ENCODE measurements at places on chromosomes 4 and X. TPM values are rescaled to one million over a fixed set of nuclear protein-coding genes. Genes with fewer than 3 reads are reported as not detected.

The TIMM17B gene
- polyA plus RNA-seq: 53.8 TPM

GRCh38 chr4:53935780-53936179 lies 128.6 kb downstream of the CHIC2 start:
- no peak for DNase-seq

The ADGRL3 gene
- 76.2 TPM for polyA plus RNA-seq

DNA sequence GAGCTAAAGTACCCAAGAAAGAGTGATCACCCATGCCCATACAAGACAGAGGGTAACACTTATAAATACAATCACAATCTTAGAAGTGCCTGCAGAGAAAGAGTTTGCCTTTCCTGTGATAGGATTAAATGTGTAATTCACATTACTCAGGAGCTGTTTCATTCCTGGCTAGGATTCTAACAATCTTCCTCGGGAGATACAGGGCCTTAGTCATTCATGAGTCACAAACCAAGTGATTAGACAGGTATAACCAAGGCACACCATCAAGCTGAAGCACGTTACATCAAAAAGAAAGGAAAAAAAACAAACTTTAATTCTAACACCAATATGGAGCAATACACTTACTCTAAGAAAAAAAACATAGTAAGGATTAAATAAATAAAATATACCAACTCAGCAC lies 14.9 kb downstream of the ABCG2 start:
- no peak for DNase-seq

DNA sequence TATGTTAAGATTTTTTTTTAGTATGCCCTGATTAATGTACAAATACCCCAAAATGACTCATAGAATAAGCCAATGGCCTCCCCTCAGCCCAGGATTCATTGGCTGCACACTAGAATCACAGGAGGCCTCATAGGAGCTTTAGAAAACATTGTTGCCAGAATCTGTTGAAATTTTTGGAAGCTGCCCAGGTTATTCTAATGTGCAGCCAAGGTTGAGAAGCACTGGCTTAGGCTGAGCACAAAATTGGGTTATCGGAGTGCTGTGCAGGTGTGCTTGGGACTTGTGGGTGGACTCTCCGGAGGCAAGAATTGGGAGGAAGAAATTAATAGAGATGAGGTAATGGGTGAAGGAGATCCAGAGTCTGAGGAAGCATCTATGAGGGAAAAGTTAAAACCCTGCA lies 41.3 kb upstream of the VCX start:
- no peak for DNase-seq

DNA sequence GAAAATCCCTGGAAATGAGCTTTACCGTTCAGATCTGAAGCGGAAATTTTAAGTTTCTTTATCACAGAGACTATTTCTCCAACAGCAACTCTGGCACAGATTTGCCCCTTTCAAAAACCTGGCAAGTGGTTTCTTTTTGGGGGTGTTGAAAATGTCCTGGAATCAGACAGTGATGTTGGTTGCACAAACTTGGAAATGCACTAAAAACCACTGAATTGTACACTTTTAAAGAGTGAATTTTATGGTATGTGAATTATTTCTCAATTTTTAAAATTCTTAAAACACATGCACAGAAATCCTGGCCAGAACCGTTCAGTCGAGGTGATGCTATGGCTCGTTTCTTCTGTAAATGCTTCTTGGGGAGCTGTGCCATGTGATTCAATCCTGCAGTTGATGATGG lies 121.2 kb upstream of the RBPJ start:
- no peak for DNase-seq

GRCh38 chrX:959595-959994 lies 252.9 kb downstream of the CRLF2 start:
- DNase-seq: no peak

DNA sequence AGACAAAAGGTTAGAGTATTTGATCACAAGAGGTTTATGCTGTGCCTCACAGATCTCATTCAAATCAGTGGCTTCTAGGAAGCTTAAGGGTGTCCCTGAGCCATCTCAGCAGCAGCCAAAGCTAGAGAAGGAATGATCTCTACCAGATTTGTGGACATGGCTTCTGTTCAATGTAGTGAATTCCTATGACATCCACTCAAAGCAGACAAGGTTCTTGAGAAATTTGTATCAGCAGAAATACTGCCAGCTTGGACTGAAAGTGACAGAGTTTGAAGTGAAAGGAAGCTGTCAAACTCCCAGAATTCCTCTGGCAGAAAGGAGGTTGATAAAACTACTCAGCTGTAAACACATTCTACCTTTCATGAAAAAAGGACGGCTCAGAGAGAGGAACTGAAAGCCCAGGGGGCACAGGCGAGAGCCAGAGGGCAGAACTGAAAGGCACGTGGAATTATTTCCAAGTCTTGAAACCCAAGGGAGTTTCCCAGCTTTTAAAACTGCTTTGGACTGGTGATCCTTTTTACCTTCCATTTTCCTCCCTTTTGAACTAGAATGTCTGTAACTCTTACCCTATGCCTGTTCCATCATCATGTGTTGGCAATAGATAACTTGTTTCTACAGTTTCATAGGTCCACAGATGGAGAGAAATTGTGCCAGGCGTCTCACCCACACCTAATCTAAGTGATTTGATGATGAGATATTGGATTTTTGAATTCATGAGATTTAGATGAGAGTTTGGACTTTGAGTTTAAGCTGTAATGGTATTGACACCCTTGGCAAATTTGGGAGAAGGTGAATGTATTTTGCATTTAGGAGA lies 14.5 kb upstream of the MED14 start:
- DNase-seq: no peak

DNA sequence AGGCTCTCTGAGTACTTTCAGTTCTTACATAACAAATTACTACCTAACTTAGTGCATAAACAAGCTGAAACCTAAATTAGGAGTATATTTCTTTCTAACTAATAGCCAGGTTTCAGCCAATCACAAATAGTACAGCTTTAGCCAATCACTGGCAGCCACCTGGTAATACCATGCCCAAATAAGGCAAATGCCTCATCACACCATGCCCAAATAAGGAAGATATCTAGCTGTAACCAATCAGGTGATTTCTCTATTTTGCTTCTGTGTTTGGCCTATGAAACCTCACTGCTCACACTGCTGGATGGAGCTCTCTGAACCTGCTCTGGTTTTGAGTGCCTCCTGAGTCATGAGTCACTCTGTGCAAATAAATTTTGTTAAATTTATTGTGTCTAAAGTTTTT lies 113.5 kb downstream of the DDIT4L start:
- DNase-seq: no peak

DNA sequence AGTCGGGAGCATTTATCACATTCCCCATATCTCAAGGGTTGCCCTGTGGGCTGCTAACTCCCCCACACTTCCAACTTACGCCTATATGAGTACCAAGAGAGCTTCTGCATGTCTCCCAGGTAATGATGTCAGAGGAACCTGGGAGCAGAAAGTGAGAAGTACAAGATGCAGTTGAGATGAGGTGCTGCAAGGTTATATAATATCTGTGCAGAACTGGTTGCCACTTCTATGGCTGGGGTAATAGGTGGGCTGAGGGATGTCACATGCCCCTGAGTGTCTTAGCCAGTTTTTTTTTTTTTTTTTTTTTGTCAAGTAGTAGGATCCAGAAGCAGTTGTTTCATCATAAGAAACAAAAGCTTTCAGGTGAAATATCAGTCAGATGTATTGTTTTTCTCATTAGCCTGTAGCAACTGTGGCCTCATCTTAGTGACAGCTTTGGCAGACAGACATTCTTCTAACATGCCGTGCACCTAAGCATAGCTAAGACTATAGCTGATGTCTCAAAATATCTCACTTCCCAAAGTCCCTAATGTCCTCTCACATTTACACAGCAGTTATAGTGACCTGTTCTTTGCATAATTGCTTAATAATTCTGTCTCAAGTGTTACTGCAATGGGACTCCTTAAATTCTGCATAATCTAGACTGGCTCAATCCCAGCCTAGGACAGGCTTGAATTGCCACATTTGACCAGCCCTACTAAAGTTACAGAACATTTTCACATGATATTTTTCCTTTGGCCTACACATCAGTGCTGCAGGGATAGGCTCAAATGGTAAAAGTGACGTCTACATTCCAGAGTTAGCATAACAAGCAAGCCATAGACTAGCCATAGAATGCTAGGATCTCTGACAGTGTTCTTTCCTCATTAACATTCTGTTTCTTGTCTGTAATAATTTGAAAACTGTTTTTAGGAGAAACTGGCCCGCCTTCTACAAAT lies 17.9 kb upstream of the MAOB start:
- no peak for DNase-seq

The MFAP3L gene
- 19.9 TPM for polyA plus RNA-seq

DNA sequence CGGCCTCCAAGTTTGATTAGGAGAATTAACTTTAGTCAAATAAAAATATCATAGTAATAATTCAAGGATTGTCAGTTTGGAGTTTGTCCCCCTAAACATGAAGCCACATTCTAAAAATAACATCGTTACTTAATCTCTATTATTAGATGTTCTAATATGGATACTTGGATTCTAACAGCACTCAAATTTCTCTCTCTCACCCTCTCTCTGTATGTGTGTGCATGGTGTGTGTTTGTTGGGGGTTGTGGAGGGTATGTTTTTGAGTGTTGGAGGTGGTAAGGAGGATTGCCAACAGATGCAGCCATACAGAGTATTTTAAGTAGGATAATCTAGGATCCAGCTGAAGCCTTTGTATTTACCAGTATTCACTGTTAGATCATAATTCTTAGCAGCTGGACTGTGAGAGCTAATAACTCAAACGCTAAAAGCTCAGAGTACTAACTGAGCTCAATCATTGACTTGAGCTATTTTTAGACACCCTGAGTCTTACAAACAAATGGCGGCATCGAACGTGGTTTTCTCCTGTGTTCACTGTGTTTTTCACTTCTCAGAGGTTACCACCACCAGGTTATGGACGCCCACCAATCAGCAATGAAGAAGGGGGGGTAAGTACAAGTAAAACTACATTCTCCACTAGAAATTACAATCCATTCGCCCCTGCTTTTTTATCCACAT lies 8.8 kb downstream of the ENAM start:
- DNase-seq: no peak

The GYPA gene
- polyA plus RNA-seq: 2.6 TPM

The N4BP2 gene
- 9.1 TPM for polyA plus RNA-seq
